GM13977 (cell line): ENCODE measurements at places on chromosomes 6 and 20.

DNA sequence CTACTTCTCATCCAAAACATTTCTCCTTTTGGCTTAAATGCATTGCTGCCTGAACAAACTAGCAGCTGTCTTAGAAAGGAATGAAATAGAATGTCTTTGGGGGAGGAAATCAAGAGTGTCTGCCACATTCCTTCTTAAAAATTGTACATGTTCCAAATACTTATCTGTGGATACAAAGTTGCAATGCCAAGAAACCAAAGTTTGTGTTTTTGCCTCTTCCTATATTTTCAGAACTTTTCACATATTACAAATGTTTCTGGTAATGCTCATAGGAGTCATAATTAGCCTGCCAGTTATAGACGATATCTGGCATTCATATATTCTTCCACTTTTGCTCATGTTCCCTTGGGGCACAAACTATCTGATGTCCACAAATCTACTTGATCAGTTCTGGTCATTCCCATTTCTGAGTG, 165.5 kb upstream of the BMP5 start:
- DNase-seq = no peak

DNA sequence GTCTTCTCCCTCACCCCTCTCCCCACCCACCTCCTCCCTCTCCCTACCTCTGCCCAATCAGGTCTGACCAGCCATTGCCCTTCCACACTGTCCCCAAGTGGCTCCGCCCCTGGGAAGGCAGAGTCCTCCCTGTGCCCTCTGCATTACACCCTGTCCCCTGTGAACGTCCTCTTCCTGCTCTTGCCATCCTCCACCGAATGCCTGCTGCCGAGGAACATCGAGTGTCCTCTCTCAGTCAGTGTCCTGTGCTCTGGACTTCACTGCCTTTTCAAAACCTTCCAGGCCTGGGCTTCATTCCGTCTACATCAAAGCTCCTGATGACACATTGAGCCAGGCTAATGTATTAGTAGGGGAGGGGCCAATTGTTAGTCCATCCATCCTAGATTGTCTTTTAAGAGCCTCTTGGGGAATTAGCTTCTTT, 3.3 kb upstream of the PACSIN1 start:
- no peak for DNase-seq

DNA sequence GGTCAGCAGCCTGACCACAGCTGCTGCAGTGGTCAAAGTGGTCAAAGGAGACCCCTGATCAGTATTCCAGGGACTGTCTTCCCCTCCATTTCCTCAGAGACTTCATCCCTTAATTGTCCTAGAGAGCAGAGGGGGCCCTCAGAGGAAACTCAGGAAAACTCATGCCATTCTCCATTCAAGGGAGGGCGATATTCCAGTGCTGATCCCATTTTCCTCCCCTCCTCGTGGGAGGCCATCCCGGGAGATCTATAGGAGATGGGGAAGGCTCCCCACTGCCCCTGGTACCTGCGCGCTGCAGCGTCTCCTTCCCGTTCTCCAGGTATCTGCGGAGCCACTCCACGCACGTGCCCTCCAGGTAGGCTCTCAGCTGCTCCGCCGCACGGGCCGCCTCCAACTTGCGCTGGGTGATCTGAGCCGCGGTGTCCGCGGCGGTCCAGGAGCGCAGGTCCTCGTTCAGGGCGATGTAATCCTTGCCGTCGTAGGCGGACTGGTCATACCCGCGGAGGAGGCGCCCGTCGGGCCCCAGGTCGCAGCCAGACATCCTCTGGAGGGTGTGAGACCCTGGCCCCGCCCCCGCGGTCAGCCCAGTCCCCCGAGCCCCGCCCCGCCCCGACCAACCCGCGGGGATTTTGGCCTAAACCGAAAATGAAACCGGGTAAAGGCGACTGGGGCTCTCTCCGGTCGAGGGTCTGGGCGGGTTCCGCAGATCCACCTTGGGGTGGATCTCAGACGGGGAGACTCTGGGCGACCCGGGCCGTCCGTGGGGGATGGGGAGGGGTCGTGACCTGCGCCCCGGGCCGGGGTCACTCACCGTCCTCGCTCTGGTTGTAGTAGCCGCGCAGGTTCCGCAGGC, 878 bp downstream of the HLA-C start:
- peak; percentile 17 for DNase-seq

DNA sequence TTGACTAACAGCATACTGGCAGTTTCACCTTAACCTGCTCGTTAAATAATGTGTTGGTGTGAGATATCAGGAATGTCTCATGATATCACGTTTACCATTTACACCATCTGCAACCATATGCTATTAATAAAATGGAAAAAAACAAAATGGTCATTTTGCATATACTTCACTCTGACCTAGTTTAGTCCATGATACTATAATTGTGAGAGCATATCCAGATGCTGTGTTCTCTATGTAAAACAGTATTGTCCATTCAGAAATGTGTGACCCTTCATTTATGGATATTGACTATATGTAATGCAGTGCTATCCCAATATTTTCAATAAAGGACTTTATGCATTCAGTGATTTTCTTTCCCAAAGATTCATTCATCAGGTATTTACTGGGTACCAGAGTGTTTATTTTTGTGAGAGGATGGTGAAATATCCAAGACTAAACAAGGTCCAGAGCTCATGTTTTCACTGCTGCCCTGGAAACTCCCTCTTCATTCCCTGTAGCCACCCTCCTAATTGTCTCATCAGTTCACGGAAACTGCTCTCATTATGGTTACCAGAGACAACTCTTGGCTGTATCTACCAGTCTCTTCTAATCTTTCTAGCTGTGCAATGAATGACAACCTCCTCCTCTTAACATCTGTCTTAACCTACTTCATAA, 25.7 kb upstream of the HINT3 start:
- no peak for DNase-seq

GRCh38 chr20:33071198-33071597, 8.2 kb upstream of the BPIFB4 start:
- no peak for DNase-seq

DNA sequence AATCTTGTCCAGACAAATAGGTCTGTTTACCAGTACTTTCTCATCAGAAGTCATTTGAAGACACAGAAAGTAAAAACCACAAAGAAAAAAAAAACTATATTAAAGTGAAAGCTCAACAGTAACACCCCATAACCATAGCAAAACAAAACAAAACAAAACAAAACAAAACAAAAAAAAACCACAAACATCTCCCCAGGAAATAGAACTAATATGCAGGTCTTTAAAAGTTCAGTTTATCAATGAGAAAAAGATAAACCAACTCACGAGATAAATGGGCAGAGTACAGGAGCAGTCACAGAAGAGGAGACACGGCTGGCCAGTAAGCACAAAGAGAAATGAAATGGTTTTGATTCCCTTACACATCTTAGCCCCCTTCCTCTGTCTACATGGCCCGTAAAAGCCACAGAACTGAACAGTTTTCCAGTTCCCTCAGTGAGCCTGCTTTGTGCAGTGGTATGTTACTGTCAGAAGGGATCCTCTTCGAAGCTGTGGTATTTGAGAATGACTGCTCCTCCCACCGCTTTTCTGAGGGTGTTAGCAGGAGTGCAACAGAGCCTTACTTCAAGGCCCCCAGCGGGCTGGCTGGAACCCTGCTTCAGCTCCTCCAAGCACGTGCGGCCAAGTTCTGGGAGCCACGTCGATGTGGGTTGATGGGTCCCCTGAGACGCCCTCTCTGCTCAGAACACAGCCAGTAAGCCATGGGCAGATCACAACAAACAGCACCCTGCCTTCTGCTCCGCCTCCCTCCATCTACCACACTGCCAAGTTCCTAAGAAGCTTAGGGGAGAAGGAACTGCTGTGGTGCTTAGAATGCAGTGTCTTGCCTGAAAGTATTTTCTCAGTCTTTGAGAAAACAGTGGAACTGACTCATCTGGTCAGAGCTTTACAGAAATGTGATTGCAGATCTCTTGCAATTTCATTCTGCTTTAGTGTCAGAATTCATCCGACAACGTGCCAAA, 14.0 kb downstream of the UST start:
- peak; percentile 37 for DNase-seq

DNA sequence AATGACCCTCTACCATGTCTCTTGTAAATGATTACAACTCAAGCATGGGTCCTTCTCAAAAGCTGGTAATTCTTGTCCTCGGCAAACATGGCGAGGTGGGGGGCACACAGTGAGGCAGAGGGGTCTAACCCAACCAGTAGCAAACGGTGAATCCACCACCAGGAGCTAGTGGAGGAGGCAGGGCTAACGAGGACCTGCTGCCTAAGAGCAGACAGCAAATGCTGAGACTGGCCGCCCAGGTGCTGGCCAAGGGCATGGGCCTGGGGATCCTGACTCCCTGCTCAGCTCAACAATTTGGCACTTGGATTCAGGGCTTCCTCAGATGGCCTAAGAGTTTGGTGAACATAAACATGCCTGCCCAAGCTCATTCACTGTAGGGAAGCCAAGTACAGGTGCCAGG, 18.4 kb downstream of the PCIF1 start:
- no peak for DNase-seq

GRCh38 chr6:105810105-105810921, 275.8 kb upstream of the PRDM1 start:
- no peak for DNase-seq

DNA sequence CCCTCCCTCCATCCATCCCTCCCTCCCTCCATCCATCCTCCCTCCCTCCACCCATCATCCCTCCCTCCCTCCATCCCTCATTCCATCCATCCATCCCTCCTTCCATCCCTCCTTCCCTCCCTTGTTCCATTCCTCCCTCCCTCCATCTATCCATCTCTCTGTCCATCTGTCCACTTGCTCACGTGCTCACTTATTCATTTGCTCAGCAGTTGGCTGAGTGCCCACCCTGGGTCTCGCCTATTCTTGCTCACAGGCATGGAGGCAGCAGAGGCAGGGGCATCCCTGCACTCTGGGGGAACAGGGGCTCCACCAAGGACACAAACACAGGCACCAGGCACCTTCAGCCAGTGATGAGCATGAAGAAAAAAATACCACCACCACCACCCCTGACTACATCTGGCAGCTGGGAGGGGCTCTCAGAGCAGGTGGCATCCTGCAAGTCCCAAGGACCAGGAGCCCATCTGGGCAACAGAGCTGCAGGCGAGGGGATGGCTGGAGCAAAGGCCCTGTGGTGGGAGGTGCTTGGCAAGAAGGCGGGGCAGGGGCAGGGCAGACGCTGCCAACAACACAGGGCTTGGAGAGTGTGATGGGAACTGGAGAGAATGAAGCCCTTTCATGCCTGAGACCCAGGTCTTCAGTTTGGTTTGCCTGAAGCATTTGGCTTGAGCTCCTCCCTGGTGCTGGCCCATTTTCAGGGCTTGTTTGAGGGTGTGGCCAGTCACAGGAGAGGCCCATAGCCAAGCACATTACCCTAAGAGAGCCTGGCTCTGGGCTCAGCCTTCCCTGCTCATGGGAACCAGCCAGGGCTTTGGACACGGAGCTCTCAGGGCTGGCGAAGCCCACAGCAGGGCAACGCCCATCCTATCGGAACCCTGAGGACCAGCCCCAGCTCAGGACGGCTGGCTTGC, 40.2 kb upstream of the MRGBP start:
- DNase-seq = no peak

GRCh38 chr20:18395544-18395943, 71.3 kb downstream of the DZANK1 start:
- DNase-seq = no peak

- DNase-seq = no peak
Observed at GRCh38 chr6:10854922-10855632, 16.7 kb upstream of the MAK start.

GRCh38 chr6:90105506-90106170, 191.0 kb downstream of the BACH2 start:
- no peak for DNase-seq

DNA sequence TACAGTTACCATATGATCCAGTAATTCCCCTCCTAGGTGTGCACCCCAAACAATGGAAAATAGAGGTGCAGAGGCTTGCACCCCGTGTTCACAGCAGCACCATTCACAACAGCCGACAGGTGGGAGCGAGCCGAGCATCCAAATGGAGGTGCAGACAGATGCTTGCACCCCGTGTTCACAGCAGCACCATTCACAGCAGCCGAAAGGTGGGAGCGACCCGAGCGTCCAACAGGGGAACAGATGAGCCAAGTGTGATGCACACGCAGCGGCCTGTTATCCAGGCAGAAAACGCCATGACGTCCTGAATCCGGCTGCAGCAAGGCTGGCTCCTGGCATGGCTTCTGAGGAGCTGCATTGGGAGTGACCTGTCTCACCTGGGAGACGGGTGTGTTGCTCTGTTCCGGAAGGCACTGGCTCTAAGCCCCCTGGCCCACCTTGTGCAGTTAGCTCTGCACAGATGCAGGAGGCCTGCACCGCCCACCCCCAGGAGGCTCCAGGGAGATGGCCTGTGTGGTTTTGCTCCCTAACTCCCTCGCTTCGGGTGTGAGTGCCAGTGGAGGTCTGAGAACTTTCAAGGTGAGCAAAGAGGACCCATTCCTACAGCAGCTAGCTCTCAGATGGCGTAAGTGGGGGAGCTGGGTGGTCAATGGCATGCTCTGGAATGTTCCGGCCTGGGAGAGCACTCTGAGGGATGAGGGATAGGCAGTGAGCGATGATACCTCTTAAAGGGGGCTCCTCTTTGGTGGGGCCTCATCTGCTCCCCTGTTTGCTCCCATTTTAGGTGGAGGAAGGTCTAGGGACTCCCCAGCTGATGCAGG, 47.8 kb upstream of the FRMD1 start:
- DNase-seq = peak; percentile 3

DNA sequence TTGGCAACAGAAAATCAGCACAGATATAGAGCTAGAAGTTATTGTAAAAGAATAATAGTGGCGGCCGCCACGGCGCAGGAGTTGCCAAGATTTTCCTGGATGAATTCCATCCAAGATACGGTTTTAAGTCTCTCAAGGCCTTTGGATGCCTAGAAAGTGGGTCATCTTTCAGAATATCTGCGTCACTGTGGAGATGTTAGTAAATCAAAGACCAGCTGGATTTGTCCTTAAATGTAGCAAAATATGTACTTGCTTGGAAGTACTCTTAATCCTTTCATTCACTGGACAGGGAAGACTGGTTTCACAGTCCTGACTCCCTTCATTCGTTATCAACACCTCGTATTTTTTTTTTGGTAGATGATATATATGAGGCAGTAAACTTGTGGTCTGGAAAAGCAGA, 83.0 kb downstream of the SLC22A3 start:
- no peak for DNase-seq

DNA sequence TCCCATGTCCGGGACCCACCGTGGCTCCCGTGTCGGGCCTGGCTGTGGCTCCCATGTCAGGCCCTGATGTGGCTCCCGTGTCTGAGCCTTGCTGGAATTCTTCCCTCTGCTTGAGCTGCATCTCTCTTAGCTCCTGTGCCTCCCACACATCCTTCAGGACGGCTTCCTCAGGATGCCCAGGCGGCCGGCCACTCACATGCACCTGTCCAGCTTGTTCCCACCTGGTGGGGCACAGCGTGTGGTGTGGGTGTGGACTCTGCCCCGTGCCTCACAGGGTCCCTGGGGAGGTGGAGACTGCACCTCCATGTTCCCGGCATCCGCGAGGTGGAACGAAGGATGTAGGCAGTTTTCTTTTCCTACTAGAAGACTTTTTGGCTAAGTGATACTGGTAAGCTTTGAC, 170.7 kb downstream of the SMOC2 start:
- DNase-seq = no peak

DNA sequence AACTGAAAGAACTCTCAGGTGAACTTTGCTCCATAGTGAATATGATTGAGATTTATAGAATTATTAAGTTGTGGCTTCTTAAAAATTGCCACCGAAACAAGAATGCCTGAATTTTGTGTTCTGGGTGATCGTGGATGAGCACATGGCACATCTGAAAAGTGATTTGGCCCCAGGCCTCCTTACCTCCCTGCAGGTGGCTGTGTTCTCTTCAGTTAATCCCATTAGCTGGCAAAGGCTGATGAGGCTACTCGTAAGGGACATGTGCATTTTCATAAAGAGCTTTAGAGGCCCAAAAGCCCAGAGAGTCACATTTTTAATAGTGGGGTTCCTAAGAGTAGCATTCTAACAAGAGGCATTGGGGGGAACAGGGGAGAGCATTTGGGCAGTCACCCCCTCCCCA, 22.6 kb downstream of the GNAS start:
- DNase-seq = no peak
